Fibroblast of lung (primary cell): ENCODE measurements at places on chromosomes 2 and 18. TPM values are rescaled to one million over a fixed set of nuclear protein-coding genes. Genes with fewer than 3 reads are reported as not detected.

The IL1B gene
- total RNA-seq, result 0.26 TPM in 1 of 2 replicates, not detected in the other

The ECEL1 gene
- not detected in 2 replicates for total RNA-seq

The ADD2 gene
- 2.5 and 2.6 TPM in 2 replicates for total RNA-seq

The AQP12B gene
- not detected in 2 replicates for total RNA-seq

The TMEM200C gene
- total RNA-seq, result 0.17 and 0.26 TPM in 2 replicates

The DSG4 gene
- total RNA-seq, result not detected in 2 replicates

The RND3 gene
- total RNA-seq, result 559 and 1,405 TPM in 2 replicates

The NXPH2 gene
- not detected in 2 replicates for total RNA-seq

- no peak for DNase-seq
Observed at GRCh38 chr2:2187196-2187595, 143.9 kb downstream of the MYT1L start.

DNA sequence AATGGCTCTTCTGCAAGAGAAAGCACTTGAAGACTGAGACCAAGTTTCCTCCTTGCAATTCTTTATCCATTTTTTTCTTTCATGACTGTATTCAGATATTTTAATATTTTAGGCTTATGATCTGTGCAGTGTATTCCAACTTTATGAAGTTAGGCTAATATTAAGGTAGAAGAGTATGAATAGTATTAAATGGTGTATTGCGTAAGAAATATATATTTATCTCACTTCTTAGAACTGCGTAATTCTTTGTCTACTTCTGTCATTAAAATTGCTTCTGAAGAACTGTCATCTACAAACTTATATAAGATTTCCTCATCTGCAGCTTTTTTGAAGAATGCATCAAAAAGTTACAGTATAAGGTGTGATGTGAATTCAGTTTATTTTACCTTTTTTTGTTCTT lies 183.2 kb downstream of the DLGAP1 start:
- DNase-seq, result no peak

- DNase-seq, result peak; percentile 53
Observed at GRCh38 chr2:177335917-177336450, 56.6 kb upstream of the AGPS start.

- no peak for DNase-seq
Observed at GRCh38 chr2:43324259-43325106, 98.1 kb upstream of the ZFP36L2 start.

- peak; percentile 37 for DNase-seq
Observed at GRCh38 chr2:225999692-226000091, 600.2 kb downstream of the NYAP2 start.

DNA sequence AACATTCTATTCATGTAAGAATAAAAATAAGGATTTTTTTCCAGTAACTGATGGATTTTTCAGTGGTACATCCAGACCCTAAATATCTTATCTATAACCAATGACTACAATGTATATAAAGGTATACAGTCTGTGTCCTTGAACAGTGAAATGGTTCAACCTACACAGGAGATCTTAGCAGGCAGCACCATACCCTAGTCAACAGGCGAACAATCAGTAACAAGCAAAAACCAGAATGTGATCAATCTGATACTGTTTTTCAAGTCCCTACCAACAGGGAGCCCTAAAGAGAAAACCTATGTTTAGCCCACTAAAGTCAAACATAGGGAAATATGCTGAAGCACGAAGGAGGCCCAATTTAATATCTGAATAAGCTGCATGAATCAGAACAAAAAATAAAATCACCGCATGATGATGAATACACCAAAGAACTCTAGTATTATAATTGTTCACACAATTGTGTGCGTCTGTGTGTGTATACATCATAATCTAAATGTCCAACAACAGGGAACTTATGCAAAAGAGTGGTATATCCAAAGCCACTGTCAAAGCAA lies 26.0 kb downstream of the PTPN2 start:
- DNase-seq, result no peak

DNA sequence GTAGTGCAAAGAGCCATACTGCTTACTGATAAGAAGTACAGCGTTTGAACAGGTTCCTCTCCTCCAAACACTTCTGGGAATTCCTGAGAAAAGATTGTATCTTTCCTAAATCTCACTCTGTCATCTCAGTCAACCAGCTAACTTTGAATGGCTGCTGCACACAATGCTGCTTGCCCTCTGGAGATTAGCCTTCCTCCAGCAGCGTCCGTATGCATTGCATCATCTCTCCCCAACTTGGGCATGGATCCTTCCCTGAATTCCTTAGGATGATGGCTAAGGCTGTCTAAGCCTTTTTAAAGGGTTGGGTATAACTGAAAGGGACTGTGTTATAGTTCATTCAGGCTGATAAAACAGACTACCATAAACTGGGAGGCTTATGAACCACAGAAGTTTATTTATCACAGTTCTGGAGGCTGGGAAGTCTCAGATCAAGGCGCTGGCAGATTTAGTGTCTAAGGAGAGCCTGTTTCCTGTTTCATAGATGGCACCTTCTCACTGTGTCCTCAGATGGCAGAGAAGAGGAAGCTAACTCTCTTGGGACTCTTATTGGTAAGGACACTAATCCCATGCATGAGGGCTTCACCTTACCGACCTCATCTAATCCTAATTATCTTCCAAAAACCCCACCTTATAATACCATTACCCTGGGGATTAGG lies 105.3 kb downstream of the PAX3 start:
- no peak for DNase-seq

DNA sequence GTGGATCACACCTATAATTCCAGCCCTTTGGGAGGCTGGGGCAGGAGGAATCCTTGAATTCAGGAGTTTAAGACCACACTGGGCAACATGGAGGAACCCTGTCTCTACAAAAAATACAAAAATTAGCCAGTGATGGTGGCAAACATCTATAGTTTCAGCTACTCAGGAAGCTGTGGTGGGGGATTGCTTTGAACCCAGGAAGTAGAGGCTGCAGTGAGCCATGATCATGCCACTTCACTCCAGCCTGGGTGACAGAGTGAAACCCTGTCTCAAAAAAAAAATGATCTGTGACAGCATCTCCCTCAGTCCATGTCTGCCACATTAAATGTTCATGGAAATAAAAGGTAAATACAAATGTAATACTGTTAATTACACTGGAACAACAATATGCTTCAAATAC lies 121.4 kb upstream of the COL5A2 start:
- no peak for DNase-seq

DNA sequence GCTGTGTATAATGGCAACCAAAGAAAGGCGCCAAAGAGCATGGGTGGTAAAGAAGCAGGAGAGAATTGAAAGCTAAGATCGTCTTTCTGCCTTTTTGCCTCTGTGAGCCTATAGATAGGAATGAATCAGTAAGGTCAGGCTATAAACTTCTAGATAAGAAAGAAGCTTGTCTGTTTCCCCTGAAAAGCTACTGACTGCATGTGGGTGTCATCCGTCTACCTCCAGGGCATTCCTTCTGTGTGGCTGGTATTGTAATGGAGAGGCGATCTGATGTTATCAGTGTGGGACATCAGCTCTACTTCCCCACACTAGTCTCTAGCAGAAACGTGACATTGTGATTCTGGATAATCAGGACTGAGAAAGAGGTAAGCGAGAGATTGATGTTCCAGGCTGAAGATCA lies 63.4 kb upstream of the PLA2R1 start:
- no peak for DNase-seq

GRCh38 chr2:56230156-56230555 lies 46.4 kb downstream of the CCDC85A start:
- DNase-seq, result no peak

DNA sequence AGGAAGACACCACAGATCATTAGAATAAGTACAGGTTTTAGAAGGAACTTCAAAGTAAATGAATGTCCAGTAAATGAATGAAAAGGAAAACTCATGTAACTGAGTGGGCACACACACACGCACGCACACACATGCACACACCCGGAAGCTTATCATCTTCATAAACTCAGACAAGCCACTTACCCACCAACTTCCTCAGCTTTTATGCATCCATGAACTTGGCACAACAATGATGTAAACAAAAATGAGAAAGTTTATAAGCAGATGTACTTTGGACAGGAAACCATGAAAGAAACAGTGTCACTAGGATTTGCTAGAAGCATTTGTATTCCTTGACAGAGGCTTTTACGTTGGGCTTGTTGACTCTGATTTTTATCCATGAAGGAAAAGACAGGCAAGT lies 23.2 kb downstream of the RNF152 start:
- DNase-seq, result no peak

GRCh38 chr2:73970850-73971471 lies 13.7 kb upstream of the TET3 start:
- DNase-seq, result peak; percentile 36

GRCh38 chr2:134454931-134455330 lies 201.1 kb downstream of the MGAT5 start:
- DNase-seq, result no peak
